Immature natural killer cell (primary cell): ENCODE measurements at places on chromosomes 3 and 15. TPM values are rescaled to one million over a fixed set of nuclear protein-coding genes. Genes with fewer than 3 reads are reported as not detected.

Gene ITIH1
- not detected for polyA plus RNA-seq

Gene SH2D7
- not detected for polyA plus RNA-seq

Gene PRRT3
- 0.32 TPM for polyA plus RNA-seq

Gene CFAP100
- not detected for polyA plus RNA-seq

Gene FBXW12
- polyA plus RNA-seq = not detected

Gene TCAIM
- 9.9 TPM for polyA plus RNA-seq

Gene OR5K2
- not detected for polyA plus RNA-seq

Gene KIF9
- polyA plus RNA-seq = 4.1 TPM

Gene PLSCR2
- polyA plus RNA-seq = not detected

Gene CORO2B
- not detected for polyA plus RNA-seq

Gene CD86
- polyA plus RNA-seq = 6.2 TPM
